ENCODE measurements at places on chromosomes 5 and 9.

DNA sequence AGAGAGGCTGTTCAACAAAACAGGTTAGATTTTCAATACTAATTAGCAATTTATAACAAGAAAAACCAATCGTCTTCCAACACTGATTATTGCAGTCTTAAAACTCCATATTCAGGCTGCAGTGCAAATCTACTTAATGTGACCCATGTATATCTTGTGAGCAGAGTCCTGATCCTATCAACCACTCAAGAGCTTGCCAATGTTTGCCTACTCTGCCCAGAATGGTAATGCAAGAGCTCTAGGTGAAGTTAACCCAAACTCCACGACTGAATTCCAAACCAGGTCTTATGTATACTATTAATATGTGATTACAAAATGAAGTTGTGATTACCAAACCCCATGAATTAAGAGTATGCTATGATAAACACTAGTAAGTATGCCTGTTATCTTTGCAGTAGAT lies 17.1 kb downstream of the EFNA5 start:
- DNase-seq = no peak

- no peak for DNase-seq
These were observed 126.1 kb upstream of the PAPPA start for GRCh38 chr9:116027511-116027910.

- no peak for DNase-seq
These were observed 112.7 kb upstream of the CLINT1 start for GRCh38 chr5:157971571-157972216.

DNA sequence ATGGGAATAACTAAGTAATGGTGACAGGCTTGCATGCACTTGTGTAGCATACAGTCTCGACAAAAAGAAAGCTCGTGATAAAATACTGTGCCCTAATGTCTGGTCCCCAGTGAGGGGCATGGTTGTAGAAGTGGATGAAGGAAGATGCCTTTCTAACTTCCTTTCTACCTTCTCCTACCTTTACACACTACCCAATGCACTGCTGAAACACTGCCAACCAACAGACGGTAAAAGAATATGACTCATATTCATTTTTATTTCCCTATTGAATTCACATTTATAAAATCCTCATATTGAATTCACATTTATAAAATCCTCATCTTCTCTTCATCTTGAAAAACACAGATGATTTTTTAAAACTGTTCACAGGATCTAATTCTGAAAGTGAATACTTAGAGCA lies 223.0 kb downstream of the PJA2 start:
- DNase-seq = no peak
